AG04450 (cell line): ENCODE measurements at places on chromosomes 4 and X.

GRCh38 chr4:107065201-107065600 is 29.1 kb upstream of the DKK2 start:
- DNase-seq, result no peak

DNA sequence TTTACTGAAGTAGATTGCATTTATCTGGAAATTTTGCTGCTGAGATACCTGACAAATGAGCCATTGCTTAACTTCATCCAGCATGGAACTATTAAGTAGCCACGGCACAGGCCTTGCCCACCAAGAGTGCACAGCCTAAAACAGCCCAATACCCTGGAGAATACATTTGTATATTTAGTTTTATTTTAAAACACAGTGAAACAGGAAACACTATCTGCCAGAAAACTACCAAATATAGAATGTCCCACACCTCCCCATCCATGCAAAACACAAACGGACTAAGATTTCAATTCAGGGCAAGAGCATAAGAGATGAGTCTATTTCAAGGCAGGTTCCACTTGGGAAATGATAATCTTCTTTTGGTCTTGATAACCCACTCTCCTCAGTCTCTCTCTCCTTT is 57.1 kb downstream of the MAML3 start:
- no peak for DNase-seq

DNA sequence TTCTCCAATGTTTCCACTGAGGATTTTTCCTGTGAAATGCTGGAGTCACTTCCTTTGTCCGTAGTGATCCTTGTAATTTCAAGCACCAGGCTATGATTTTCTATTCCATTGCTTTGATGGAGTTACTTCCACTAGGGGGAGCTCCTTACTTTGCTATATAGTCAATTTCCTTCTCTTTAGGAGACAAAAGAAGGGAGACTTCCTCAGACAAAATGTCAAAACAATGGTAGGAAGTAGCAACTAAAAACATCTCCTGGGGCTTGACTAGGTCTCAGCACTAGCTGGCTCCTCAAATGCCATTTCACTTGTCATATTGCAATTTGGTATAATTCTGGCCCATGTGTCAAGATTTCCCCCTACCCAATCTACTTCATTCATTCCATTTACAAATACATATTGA is 24.1 kb downstream of the ZCCHC12 start:
- no peak for DNase-seq

DNA sequence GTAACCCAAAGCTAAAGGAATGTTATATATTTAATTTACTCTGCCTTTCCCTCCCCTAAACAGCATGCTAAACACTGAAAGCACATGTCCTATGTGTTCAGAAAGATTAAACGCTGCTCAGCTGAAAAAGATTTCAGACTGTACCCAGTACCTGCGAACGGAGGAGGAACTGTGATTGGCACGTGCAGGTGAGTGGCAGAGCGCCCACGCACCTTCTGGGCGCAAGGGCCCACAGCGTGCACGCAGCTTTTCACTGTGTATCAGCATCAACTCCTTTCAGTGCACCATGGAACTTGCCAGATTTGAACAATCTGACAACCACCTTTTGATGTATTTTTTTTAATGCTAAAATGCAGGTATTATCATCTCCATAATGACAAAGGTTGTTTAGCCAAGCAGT is 87.7 kb downstream of the RFC1 start:
- DNase-seq, result no peak

DNA sequence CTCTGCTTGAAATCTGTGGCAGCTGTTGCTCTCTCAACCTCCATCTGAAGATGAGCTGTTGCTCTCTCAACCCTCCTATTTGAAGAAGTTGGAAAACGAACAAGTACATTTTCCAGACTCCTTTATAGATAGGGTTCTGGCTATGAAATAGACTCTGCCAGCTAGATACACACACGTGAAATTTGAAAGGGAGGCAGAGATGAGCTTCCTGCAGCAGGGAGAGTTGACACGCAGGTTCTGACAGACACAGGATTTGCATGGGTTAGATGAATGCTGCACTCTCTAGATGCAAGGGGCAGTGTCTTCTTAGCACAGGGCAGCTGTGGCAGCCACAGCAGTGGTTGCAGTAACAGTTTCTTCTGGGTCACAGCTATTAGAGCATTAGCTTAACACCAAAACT is 8.0 kb upstream of the PYURF start:
- DNase-seq, result no peak

GRCh38 chrX:47850901-47851300 is 14.2 kb downstream of the ZNF81 start:
- DNase-seq, result no peak

- no peak for DNase-seq
Observed at GRCh38 chrX:55619547-55619946, 3.7 kb upstream of the FOXR2 start.

DNA sequence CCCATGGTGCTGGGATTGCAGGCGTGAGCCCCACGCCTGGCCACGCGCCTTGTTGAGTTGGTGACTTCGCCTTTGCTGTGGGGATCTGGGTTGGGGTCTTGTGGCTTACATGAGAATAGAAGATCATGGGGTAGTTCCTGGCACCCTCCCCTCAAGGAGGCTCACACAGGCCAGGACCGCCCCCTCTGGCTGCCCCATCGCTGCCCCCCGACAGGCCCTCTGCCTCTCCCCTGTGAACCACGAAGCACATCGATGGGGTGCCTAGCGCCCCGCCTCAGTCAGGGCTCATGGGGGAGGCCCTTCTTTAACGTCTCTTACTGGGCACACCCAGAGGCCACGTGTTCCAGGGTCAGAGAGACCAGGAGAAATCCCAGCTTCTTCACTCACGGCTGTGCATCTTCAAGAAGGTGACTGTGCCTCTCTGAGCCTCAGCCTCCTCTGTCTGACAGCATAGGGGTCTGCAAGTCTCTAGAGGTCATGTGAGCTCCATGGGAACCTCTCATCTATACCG is 23.6 kb upstream of the SPON2 start:
- no peak for DNase-seq

DNA sequence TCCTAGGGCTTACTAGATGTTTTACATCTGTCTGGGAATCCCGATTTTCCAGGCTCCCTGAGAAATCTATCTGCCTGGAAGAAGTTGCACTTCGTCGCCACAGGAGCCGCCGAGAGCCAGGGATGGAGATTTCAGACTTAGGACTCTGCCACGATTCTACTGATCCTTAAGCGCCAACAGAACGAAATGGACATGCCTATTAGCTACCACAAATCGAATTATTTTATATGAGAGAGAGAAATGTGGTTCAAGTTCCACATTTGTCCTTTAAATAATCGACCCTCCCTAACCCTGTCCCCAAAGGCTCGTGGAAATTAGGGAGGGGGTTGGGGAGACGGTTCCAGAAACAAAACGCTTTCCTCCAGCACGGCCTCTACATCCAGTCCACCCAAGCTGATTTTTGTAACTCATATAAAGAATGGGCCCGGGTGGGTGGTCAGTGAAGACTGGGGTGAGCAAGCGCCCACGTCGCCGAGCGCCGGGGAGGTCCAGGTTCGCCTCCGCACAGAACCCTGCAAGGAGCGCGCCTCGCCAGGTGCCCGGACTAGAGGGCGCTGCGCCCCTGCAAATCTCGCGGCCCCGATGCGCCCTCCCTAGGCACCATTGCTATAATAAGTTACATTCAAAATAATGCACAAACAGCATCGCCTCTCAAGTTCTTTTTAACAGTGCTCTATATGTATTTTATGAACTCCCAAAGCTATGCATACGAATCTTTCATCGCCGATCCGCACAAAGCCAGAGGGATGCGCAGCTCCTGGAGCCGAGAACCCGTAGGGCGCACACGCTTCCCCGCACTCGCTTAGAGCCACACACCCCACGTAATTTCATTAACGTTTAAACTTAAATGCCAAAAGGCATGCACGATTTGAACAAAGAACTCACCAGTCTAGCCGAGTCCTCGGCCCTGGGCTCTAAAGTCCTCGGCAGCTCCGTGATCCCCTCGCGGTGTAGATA is 2.1 kb upstream of the FAT1 start:
- DNase-seq, result peak; percentile 70

- DNase-seq, result no peak
Observed at GRCh38 chr4:153126137-153126536, 78.1 kb upstream of the TRIM2 start.

DNA sequence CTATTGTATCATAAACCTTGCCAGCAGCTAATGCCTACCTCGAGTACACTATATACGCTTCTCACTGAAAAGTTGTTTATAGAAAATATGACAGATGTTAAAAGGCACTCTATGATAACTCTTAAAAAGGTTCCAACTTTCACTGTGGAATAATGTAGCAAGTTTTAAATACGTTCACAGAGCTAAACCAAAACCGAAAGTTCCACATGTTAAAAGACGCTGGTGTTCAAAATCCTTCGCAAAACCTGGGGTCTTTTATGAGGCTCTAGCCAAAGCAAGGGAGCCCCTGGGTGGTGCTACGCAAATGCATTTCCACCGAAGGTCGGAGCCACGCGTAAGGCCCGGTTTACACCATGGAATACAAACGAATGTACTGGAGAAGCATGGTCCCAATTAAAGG is 103.7 kb upstream of the TENM3 start:
- no peak for DNase-seq

DNA sequence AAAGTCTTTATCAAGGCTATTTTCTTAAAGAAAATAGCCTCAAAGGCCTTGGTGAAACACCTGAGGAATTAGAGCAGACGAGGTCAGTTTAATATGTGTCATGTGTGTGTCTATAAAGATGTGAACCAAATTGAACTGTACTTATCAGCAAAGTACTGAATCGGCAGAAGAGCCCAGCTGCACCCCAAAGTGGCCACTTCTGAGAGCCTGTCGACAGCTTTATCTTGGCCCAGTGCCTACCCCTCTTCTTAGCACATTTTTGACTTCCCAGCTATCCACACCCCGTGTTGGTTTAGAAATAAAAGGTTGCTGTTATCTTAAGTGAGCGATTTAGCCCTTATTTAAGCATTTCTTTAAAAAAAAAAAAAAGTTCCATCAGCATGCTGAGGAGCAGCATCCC is 329.7 kb downstream of the FBXW7 start:
- DNase-seq, result no peak

- DNase-seq, result no peak
Observed at GRCh38 chr4:99352602-99353537, at the start of gene ADH1C. TSS of gene ADH1C (minus strand) at chr4:99352746. CDS start at chr4:99352675, 71 bp downstream.

GRCh38 chr4:40629401-40630334 is at the start of gene RBM47:
TSS of gene RBM47 (minus strand) at chr4:40629864. CDS start at chr4:40438893, 190,971 bp downstream.
- no peak for DNase-seq

DNA sequence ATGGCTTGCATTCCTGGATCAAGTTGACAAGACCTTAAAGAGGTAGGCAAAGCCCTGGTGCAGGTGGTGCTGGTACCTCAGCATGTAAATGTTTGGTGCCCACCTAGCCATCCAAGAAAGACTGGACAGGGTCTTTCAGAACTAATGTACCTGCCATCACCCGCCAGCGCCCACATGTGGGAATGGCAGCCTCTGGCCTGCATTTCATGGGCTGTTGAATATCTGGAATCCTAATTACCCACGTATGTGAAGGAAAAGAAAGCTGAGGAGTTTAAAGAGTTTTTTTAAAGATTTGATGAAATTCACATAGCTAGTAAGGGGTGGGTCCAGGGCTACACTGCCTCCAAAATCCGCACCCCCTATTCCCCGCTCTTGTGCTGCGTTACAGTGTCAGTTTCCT is 8.6 kb upstream of the CCDC149 start:
- DNase-seq, result no peak

DNA sequence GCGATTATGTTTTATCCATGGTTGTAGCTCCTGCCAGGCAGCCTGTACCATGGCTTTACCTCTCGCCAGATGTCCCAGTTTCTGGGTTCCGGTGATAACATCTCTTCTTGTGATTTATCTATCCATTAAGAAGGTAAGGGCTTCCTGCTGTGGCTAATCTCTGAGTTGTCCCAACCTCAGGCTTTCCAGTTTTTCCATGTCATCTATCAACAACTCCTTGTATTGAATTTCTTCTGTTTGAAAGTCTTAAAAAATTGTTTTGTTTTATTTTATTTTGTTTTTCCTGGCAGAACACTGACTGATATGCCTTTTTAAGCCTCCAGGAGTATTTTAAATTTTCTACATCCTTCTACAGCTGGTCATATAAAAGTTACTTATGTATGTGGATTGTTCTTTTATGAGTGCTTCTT is 241.9 kb downstream of the ANTXR2 start:
- no peak for DNase-seq

GRCh38 chr4:36198068-36198808 is 46.1 kb downstream of the ARAP2 start:
- DNase-seq, result no peak

DNA sequence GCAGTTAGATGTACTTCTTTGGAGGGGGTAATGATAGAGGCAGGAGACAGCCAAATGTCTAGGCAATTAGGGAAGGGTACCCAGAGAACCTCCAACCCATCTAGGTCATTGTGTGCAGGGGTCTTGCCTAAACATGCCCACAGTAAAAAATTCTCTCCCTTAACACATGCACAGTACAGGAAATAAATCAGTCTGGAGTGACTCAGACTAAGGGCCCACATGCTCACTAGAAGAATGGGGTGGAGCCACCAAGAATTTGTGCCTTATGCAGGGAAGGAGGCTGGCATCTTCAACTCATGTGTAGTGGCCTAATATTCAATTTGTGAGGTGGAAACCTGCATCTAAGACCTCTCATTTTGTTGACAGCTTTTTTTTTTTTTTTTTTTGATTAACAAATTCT is 945.3 kb upstream of the GRIA3 start:
- no peak for DNase-seq

GRCh38 chr4:16617011-16617410 is 281.4 kb downstream of the LDB2 start:
- DNase-seq, result no peak

DNA sequence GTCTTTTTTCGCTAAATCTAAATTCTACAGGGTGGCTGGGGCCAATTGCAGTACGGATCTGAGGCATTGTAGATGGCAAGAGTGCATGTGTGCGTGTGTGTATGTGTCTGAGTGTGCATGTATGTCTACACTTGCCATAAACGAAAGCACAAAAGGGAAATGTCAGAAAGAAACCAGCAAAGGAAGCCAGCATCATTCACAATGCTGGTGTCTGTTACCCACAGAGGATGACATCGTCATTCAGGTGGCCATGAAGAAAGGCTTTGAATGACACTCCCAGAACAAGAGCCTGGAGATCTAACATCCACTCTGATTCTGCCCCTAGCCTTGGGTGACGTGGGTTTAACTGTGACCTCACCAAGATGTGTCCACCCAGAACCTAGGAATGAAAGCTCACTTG is 124.6 kb downstream of the DHRSX start:
- DNase-seq, result no peak

DNA sequence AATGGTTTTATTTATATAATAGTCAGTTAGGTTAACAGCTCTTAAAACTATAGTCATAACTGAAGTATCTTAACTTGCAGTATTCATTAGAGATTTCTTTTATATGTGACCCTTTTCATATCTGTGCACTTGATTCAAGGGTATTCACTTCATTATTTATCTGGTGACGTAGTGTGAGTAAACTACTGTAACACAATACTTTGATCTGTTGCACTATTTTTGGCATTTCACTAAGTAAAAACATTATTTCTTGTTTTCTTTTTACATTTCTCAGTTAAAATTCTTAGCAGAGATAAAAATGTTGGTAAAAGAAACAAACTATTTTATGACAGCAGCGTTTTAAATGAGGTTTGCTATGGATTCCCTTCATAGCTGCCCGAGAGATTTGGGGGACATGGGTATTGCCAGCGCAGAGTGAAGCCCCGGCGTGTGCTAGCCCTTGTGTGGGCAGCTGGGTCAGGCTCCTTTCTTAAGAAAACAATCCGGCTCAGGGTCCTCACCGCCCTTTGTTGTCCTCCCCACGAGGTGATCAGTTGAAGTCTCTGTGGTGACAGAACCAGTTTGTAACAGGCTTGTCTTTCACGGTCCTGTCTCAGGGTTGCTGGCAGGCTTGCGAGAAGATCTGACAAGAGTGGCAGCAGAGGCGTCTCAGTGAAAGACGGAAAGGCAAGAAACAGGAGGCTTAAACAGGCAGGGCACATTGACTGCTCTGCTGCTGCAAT is 293.4 kb downstream of the BMPR1B start:
- DNase-seq, result no peak

GRCh38 chr4:44661940-44662622 is 10.7 kb upstream of the YIPF7 start:
- DNase-seq, result no peak
